ENCODE measurements at places on chromosomes 3 and 15.

DNA sequence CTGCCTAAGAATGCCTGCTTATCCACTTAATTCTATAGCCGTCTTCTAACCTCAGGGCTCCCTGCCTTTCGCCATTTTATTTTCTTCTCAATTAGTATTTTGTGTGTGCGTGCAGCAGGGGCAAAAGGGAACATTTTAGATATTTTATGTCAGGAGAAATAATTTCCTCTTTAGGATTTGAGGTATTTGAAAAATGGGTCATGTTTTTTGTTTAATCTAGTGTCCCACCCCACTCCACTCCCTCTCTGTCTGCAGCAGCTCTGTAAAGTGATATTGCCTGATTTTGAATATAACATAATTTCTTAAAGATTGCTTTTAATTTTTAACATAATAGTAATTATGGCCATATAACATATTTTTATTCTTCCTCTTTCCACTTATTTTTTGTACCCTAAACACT, 593.2 kb upstream of the DPPA4 start:
- DNase-seq: no peak

- no peak for DNase-seq
Measured at GRCh38 chr3:160018959-160019358, 30.3 kb downstream of the IL12A start.

DNA sequence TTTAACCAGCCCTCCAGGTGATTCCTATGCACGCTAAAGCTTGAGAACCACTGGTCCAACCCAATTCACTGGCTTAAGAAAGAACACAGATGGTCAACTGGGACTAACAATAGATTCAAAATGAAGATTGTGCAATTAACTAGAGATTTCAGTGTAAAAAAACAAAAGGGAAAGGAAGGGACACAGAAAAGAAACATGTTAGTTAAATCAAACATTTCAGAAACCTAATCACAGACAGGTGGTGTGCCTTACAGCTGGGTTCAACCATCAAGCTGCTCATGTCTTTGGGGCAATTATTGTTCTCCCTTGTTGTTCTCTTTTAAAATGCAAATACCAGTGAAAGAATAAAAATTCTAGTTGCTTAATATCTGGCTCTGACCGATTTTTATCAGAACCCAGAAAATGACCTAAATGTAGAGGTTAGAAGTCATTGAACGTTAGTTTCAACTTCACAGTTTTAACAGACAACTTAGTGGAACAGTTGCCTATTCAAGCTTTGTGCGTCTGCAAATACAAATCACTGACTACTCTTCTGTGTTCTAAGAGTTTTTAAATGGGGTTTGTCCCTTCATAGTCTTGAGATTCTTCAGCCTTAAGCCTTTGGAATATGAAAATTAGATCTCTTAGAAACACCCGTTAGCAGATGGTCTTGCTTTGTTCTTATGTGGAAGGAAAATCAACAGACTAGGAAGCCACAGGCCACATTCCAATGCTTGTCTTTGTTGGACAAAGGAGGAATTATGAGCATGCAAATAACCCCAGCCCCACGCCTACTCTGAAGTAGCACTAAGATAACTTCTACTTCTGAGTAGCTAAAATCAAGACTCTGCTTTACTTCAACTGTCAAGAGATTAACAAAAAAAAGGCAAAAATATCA, 223.4 kb downstream of the ATP8B4 start:
- DNase-seq: no peak

- no peak for DNase-seq
Measured at GRCh38 chr3:53579636-53580035, 85.2 kb downstream of the CACNA1D start.

GRCh38 chr3:49839193-49839809, 17.1 kb downstream of the TRAIP start:
- DNase-seq: peak; percentile 66

DNA sequence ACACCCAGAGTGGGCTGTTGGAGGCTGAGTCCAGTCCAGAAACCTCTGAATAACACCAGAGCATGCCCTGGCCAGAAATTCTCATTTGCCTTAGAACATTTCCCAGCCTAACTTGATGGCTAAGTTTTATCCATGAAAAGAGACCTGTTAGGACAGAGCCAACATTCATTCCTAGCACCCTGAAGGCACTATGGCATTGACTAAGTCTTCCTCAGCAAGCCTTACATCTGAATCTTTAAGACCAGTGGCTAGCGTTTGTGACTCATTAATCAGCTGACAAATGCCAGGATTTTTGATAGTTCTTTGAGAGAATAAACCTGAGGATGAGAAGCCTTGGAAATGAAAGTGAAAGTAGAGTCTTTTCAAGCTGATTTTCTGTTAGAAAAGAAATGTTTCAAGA, 1087.1 kb upstream of the ALCAM start:
- DNase-seq: no peak
